ENCODE measurements at places on chromosomes 3 and 15. TPM values are rescaled to one million over a fixed set of nuclear protein-coding genes. Genes with fewer than 3 reads are reported as not detected.

Gene CA12
- 0.29 TPM for total RNA-seq

Gene WDR76
- 71.1 TPM for total RNA-seq

Gene UCN2
- total RNA-seq, result not detected

Gene CKMT1A
- total RNA-seq, result 0.16 TPM

Gene CEMIP
- 0.03 TPM for total RNA-seq

Gene SPATA12
- not detected for total RNA-seq

Gene PLSCR2
- total RNA-seq, result not detected

Gene MYNN
- total RNA-seq, result 14.5 TPM

Gene CCR4
- total RNA-seq, result 110 TPM

Gene FOXB1
- total RNA-seq, result 1.2 TPM

Gene IQCF5
- total RNA-seq, result not detected

Gene ZNF620
- total RNA-seq, result 6.0 TPM

Gene RTP3
- not detected for total RNA-seq

Gene MELTF
- 3.9 TPM for total RNA-seq

Gene LRTM1
- total RNA-seq, result not detected

Gene PLA2G4E
- not detected for total RNA-seq

Gene REC114
- total RNA-seq, result not detected

Gene ALDH1A2
- not detected for total RNA-seq

Gene ACAD11
- 14.3 TPM for total RNA-seq

Gene CYP1A1
- total RNA-seq, result 0.29 TPM

All from activated T-helper 1 cell treated with anti-CD3 and anti-CD28 coated beads, Interleukin-12 subunit alpha, Interleukin-12 subunit beta, Interleukin-2, Interleukin-4 antibody, amounts not matched to agents 30 ng/mL and 10 ng/mL and 1 ng/mL, durations not matched to agents 14 hours and 24 hours and 36 hours (primary cell).